Esophagus squamous epithelium (tissue), 5 donors: ENCODE measurements at places on chromosomes 7 and 10.

DNA sequence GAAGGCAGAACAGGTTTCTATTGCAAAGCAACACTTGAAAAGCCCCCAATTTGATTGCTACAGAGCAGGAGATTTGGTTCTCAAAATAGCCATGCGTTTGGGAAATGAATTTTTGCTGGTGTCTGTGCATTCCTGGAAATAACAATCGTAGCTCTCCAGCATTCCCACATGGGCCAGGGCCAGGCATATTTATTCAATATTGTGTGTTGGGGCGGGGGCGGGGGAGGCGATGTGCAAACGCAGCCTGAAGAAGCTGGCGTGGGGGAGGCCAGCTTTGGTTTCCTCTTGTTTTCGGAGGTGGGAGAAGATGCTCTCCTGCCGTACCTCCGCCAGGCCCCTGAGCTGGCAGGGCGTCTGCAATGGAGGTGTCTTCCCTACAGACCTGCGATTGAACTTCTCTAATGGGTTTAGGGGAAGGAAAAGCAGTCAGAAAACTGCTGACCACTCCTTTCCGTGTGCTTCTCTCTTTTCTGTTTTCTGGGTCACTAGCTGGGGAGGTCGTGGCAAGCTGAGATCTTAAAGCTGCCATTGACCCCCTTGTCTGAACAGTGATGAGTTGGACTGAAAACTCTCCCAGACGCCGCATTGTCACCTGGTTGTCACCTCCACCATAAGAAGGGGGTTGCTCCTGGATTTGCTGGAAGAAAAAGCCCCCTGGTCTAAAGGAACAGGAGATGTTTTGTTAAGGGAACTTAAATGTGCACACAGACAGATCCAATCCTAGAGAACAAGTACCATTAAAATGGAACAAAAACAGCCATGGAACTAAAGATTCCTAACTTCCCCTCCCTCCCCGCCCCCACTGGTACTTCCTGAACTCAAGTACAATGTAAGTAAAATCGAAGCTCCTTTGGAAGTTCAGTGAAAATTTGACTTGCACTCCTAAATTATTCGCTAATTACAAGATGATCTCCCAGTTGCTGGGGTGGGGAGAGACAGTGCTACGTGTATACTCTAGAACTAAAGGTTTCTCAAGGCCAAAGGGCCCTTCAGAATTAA, 56.4 kb upstream of the HABP2 start:
- DNase-seq, result no peak

GRCh38 chr10:9811601-9812000, 1206.1 kb upstream of the CELF2 start:
- DNase-seq, result no peak

GRCh38 chr7:16463520-16463919, 2.0 kb downstream of the SOSTDC1 start:
- DNase-seq, result no peak

DNA sequence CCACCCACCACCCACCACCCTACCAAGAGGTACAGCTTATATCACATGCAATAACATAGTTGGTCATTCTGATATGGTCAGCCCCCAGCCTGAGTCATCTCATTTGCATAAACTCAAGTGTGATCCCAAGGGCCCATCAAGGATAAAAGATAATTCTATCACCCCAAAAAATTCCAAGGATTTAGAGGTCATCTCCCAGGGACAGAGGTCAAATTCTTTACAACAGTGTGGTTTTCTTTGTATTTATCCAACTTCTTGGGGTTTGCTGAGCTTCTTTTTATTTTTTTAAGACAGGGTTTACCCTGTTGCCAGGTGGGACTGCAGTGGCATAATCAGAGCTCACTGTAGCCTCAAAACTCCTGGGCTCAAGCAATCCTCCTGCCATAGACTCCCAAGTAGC, 9.4 kb upstream of the GTPBP10 start:
- DNase-seq, result no peak

DNA sequence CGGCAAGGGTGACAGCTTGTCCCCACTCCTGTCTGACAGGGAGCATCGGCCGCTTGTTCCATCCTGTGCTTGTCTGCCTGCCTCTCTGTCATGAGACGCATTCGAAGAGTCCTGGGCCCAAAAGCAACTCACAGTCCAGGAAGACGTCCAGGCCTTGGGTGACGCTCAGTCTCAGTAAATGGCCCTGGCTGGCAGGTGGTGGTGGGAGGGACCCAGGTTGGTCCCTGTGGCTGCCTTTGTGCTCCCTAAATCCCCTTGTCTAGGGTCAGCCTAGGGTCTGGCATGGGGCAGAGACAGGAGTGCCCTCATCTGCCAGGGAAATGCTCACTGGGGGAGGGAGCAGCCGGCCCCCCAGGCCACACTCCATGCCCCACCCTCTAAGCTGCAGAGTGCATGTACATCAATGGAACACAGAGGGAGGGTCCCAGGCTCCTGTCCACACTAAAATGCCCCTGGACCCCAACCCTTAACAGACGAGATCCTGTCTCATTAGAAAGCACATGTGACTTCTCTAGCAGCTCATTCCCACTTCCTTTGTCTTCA, 295.2 kb upstream of the ZNF32 start:
- DNase-seq, result no peak

GRCh38 chr7:1536743-1537534, 6.4 kb downstream of the MAFK start:
- DNase-seq, result no peak

- no peak for DNase-seq
These were observed 51.3 kb downstream of the POLL start for GRCh38 chr10:101536800-101537199.

DNA sequence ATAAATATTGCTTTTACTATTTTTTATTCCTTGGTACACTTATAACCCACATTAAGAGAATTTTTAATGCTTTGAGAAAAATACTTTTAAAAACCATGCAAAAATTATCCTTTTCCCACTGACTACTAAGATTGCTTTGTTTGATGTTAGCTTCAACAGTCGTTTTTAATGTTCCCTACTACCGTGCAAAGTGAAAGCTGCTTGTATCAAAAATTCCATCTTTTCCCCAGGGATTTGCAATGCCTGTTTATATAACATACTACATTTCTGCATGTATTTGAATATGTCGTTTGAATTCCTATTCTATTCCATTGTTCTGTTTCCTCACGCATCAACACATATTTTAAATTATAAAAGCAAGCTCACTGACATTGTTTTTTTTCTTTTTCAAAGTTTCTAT, 54.4 kb downstream of the TFPI2 start:
- DNase-seq, result no peak

GRCh38 chr7:105636982-105637381, 55.7 kb upstream of the EFCAB10 start:
- DNase-seq, result no peak

DNA sequence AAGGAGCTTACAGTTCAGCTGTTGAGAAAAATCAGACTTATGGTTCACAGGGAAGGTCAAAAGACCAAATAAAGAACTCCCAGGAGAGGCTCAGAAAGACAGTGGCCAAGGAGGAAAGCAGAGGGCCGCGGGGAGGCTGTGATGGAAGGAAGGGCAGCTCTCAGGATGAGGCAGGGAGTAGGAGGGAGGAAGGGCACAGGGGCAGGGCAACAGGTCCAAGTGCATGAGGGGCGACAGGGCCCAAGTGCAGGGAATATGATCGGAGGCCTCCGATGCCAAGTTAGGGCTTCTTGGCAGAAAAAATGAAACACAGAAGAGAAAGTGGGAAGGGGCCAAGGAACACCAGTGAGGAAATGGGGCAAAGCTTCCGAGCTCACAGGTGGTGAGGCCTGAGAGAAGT, 13.4 kb upstream of the PNLIPRP2 start:
- DNase-seq, result no peak

GRCh38 chr10:60663850-60664249, 114.4 kb upstream of the CDK1 start:
- no peak for DNase-seq

DNA sequence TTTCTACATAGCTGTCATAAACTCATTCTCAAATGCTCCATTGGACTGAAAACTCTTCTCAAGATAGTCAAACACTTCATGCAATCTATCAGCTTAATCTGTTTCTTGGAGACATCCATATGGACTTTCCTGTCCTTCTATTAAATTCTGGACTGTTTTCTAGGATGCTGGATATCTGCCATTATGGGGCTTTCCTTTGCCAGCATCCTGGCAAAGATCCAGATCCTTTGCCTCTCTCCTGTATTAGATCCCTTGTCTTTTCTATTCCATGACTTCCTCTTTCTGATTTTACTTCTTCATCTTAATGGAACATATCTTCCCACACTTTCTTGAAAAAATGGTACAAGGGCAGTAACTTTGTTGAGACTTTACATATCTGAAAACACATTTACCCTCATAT, 35.9 kb upstream of the SKAP2 start:
- DNase-seq, result no peak

GRCh38 chr10:77036993-77037734, 600.4 kb downstream of the KCNMA1 start:
- DNase-seq, result no peak

GRCh38 chr10:59814878-59815277, 61.6 kb upstream of the MRLN start:
- DNase-seq, result no peak
